CD4-positive, alpha-beta memory T cell (primary cell): ENCODE measurements at places on chromosomes 6 and 20. TPM values are rescaled to one million over a fixed set of nuclear protein-coding genes. Genes with fewer than 3 reads are reported as not detected.

DNA sequence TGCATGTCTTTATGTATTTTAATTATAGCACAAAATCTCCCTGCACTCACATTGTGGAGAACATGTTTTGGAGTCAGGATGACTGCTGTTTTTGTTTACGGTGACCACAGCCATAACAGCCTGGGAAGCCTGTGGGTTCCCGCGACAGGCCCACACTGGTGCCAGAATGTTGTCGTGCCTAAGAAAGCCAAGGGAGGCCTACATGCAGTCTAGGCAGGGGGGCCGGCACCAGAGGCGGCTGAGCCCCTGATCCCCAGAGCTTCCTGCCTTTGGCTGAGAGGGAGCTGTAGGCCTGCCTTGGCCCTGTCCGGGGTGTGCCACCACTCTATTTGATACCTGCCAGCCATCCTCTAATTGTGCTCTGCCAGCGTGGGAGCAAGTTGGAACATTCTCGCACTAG is 46.7 kb downstream of the TBC1D7 start:
- no peak for DNase-seq

GRCh38 chr6:52127957-52128356 is 40.5 kb upstream of the PKHD1 start:
- no peak for DNase-seq

DNA sequence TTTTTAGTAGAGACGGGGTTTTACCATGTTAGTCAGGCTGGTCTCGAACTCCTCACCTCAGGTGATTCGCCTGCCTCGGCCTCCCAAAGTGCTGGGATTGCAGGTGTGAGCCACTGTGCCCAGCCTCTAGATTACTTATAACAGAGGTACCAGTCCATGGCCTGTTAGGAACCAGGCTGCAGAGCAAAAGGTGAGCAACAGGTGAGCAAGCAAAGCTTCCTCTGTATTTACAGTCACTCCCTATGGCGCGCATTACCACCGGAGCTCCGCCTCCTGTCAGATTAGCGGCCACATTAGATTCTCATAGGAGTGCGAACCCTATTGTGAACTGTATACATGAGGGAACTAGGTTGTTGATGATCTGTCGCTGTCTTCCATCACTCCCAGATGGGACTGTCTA is 178.0 kb upstream of the SALL4 start:
- no peak for DNase-seq

DNA sequence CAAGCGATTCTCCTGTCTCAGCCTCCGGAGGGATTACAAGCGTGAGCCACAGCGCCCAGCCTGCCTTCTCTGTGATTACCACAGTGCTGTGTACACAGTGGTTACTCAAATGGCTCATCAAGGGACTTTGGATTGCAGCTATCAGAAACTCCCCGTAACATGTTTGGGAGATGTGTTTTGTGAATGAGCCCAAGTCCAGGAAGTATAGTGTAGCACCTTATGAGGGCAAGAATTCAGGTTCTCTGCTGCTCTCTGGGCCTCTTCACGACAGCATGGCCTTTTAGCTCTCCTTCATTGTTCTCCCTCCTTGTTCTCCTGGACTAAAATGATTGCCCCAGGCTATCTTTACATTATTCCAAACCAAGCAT is 34.1 kb upstream of the RPL7L1 start:
- DNase-seq, result no peak

DNA sequence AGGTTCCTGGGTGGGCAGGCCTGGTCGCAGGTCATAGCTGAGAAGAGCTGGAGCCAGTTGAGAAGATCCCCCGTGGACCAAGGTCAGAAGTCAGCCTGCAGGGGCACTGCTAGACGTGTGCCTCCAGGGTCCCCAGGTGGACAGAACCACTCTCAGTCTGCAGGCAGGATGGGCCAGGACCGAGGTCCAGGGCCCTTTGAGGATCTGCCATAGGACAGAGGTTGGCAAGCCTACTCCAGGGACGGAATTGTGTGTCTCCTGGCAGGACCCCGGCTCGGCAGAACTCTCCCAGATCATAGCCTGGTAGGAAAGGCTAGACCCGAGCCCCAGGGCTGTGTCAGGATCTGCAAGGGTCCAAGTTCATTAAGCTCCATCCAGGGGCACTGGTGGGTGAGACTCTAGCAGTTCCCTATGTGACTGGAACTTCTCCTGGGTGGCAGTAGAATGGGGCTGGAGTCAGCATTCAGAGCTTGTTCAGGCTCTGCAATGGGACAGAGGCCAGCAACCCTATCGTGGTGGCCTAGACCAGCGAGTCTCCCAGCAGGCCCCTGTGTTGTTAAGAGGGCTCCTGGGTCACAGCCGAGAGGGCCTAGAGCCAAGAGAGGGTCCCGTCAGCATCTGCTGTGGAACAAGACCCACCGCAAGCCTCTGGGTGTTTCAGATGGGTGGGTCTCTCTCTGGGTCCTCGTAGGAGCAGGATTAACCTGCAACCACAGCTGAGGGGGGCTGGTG is 18.2 kb downstream of the TTLL2 start:
- DNase-seq, result no peak

DNA sequence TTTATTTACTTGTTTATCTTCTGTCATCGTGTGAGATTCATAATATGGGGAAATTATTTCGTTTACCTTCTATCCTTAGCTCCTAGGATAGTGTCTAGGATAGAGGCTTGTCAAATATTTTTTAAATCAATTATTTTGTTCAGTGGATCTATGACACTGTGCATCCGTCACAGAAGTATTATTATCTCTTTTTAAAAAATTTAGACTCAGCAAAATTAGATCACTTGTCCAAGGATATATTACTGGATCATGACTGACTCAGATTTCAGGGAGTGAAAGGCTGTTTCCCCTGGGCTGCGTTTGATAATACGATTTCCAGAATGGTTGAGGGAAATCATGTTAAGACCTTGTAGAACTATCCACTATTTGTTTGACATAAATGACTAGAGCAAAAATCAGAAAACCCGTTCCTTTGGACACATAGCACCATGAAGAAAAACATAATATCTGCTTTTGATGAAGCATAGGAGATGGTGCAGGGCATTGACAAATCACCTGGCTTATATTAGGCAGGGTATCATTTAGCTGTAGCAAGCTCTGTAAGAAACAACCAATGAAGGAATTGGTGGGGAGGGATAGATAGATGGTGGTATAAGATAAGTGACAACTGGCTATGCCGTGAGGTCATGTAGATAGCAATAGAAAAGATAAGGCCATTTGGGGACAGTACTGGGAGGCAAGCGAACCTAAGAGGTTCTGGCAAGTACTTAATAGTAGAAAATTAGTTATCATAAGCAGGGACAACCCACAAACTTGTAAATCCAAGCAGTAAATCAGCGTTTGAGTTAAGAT is 465.2 kb upstream of the MAN1A1 start:
- DNase-seq, result no peak

- no peak for DNase-seq
Measured at GRCh38 chr6:74091136-74091793, 395.3 kb downstream of the CD109 start.

- DNase-seq, result no peak
Measured at GRCh38 chr6:93417421-93418013, 1.8 kb downstream of the EPHA7 start.

GRCh38 chr6:1028723-1029122 is 283.2 kb upstream of the FOXQ1 start:
- DNase-seq, result no peak

DNA sequence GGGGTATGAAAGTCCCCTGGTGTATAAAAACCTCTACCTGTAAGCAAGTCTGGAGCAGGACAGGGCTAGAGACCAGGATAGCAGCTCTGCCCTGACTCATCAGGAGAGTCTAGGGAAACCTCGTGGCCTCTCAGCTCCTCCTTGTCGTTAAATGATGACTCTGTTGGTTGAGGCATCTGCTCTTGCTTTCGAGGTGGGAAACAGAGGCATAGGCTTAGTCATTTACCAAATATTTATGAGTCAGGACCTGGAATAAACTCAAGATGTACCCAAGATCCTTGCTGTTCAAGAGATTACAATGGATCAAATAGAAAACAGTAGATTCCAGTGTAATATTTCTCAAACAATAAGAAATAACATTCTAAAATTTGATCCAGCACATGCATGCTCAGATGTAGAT is 5.5 kb downstream of the MANBAL start:
- no peak for DNase-seq

DNA sequence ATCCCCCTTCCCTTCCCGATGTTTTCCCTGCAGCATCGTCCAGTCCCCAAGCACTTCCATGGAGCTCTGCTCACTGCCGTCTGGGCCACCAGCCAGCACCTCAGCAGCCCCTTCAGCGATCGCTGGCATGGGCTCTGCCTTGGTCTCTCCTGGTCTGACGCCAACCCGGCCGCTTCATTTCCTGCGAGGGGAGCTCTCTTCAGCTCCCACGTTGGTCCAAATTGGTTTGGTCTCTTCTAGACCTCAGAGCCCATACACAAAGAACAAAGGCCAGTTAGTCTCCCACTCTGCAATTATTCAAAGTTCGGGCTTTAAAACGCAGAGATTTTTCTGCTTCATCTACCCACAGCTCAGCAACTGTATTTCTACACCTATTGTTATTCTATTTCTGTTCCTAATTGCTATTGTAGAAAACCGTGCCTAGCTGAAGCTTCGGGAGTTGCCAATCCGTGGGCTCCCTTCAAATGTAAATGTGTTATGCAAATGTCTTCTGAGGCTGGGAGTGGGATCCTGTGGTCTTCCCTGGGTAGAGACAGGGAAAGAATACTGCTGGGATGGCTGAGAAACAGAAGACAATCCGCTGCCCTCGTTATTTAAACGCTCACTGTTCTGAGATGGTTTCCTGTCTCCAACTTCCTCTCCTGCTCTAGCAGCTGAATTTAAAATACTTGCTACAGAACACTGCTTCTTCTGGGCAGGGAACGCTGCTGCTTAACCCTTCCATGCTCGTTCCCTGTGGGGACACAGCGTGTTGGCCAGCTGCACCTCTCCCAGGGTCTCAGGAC is 154.2 kb upstream of the QKI start:
- no peak for DNase-seq

DNA sequence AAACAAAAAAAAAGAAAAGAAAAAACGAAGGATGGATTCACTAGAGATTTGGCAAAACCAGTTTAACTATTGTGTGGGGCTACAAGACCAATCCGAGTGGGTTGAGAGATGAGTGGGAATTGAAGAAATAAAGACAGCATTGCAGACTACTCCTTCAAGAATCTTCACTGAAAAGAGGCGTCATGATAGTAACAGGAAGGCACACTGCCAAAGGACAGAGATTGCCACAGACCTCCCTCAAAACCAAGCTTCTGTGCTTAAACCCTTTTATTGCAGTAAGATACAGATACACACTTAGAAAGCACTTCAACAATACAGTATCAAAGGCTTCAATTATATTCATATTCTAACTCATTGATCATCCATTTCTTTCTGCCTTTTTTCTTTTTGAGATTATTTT is 103.9 kb downstream of the IPCEF1 start:
- DNase-seq, result no peak

DNA sequence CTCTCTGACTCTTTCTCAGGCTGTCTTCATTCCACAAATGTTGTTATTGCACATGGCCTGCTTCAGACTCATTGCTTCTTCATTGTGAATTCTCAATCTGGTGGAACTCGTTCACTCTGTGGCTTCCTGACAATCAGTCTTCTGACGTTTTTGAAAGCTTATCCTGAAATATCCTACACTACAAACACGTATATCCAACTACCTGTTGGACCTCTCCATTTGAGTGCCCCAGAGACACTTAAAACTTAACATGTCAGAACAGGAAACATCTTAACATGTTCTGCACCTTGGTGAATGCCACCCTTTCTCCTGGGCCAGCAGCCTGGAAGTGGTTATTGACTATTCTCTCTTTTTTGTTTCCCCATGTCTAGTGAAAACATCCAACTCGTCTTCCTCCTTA is 50.8 kb downstream of the AIG1 start:
- no peak for DNase-seq

DNA sequence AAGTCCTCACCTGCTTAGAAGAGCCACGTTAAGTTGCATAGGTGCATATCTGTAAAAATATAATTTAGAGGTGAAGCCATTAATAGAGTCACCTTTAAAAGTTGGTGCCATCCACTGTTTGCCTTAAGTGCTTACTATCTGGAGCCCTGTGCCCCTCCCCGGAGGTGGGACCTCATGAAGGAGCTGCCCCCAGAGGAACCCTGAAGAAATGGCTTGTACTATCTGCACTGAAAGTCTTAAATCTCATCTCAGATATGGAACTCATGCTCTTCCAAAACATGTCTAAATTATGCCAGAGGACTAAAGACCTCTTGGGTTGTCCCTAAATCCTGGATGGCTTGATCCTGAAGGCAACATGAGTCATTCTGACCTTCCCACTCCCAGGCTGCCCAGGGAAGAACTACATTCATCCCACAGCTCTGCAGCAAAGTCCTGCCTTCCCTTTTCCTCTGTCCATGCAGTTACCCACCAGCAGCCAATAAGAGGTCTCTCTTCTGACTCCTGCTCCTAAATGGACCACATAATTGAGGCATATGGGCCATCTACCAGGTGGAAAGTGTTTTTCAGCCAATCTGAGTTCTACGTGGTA is 85.3 kb downstream of the ASXL1 start:
- DNase-seq, result no peak

GRCh38 chr6:6978731-6979130 is 129.0 kb upstream of the RREB1 start:
- no peak for DNase-seq

GRCh38 chr6:150334790-150335783 is 33.7 kb upstream of the IYD start:
- peak; percentile 23 for DNase-seq

DNA sequence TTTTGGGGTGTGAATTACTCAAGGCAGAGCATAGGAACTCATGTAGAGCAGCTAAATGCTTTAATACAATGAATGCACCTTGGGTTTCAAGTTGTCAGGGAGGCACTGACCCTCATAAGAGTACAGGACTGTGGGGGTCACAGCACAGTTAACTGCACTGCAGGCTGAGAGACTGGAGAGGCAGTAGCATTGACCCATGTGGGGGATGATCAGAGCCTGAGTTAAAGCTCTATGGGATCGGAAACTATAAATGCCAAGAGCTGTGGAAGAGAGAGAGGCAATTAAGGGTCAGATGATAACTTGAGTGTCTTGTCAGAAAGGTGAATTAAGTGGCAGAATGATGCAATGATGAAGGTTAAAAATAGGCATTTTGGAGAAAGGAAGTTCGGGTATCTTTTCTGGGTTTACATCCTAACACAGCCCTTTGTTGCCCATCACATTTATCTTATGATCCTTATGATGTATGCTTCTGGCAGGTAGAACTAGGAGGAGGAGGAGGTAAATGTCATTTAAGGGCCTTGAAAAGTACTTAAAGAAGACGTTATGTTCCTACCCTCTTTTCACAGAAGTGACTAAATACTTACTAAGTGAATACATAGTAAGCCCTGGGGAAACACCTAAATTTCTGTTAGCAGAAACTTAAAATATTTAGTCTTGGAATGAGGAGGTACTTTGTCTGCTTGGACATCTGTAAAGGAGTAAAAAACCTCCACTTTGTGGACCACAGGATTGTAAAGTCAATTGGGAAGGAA is 24.2 kb downstream of the LRRC1 start:
- no peak for DNase-seq

GRCh38 chr6:19035461-19036195 is 648.5 kb downstream of the RNF144B start:
- no peak for DNase-seq

- DNase-seq, result no peak
Measured at GRCh38 chr6:19838442-19839236, 1.5 kb downstream of the ID4 start.

YTHDF1 gene
- 47.7 TPM for total RNA-seq

DNPH1 gene
- 32.8 TPM for total RNA-seq

ULBP1 gene
- total RNA-seq, result not detected

DLK2 gene
- total RNA-seq, result 0.33 TPM

MYLK2 gene
- total RNA-seq, result not detected

SEMG1 gene
- not detected for total RNA-seq

CALHM6 gene
- total RNA-seq, result 3.0 TPM

NTSR1 gene
- total RNA-seq, result 0.30 TPM

PSMB8 gene
- total RNA-seq, result 134 TPM

MEP1A gene
- total RNA-seq, result not detected

TSHZ2 gene
- 31.8 TPM for total RNA-seq
